CD4-positive, alpha-beta T cell treated with Interferon gamma for 1 hour (primary cell): ENCODE measurements at places on chromosomes 1 and 21.
A peak's percentile ranks its signal among the peaks of the same experiment; 100 is the strongest.

DNA sequence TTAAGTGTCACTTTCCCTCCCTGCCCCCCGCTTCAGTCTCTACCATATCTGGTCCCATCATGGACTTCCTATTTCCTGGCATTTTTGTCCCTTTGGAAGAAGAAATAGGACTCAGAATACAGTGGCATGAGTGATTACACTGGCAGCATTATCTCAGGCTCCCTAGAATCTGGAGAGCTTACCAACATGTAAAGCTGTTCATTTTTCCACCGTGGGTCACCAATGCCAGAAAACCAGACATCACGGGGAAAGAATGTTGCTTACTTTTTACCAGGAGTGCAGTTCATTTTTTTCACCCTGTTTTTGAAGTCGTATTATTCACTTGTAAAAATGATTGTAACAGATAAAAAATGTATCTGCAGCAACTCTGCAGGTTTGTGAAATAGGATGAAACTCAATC, 44.8 kb downstream of the BACH1 start:
- no peak for DNase-seq

DNA sequence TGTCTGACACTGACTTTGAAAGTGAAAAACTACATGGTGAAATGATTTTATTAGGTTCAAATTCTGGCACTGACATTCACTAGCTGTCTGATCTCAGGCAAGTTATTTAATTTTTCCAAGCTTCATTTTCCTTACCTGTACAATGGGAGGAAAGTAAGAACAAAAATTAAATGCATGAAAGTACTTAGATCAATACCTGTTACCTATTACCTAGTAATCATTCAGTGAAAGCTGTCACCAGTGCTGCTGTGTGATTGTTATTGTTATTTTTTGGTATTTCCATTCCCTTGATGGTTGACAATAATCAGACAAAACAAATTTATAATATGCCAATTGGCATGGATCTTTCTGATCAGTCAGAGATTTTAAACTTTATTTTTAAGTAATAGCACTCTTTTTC, 1.6 kb downstream of the C8A start:
- DNase-seq, result no peak

GRCh38 chr1:16205891-16206546, 6.4 kb downstream of the ARHGEF19 start:
- no peak for DNase-seq

DNA sequence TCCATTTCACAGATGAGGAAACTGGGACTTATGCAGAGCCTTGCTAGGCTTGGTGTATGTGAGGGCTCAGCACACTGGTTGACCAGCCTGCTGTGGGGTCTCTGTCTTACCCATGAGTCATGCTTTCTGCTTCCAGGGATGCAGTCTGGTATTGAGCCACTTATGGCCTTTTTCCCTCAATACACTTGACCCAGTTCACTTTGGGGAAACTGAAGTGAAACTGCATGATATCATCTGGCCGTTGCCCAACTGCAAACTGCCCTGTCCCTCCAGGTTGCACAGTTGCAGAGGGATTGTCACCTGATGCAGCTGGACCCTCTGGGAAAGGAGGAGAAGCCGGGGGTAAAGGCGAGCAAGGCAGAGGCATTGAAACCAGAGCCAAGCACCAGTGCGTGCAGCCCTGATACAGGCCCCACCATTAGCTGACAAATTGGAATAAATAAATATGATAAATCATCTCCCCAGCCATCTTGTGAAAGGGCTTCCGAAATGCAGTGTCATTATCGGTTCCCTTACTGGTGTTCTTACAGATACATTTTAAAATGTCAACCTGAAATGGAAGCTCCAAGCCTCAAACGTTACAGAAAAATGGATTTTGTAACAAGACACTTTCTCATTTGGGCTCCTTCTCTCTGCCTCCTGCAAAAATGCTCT, 39.3 kb upstream of the DUSP10 start:
- peak; percentile 36 for DNase-seq

GRCh38 chr1:147726168-147726567, 34.2 kb downstream of the GJA5 start:
- DNase-seq, result no peak

- no peak for DNase-seq
These were observed 27.1 kb upstream of the CNIH3 start for GRCh38 chr1:224589006-224589405.

DNA sequence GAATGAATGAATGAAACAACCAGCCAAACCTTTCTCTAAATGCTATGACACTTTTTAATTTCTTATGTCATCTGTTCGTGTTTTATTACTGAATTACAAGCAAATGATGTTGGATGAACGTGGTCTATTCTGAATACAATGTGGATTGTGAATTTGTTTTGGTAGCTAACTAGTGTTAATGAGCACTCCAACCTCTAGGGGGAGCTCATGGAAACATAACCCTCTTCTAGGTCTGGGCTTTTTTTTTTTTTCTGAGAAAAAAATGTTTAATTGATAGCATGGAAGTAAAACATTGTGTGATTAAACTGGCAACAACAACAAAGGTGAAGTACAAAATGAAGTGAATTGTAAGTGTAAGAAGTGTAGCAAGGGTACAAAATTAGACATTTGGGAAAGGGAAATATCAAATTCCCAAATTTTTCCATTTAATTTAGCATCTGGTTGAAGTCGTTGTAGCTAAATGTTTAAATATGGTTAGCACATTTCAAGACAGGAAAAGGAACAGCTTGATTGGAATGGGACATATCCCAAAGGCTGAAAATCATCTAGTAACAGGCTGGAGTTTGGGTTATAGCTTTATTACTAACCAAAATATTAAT, 42.6 kb upstream of the PTGS2 start:
- DNase-seq, result no peak

DNA sequence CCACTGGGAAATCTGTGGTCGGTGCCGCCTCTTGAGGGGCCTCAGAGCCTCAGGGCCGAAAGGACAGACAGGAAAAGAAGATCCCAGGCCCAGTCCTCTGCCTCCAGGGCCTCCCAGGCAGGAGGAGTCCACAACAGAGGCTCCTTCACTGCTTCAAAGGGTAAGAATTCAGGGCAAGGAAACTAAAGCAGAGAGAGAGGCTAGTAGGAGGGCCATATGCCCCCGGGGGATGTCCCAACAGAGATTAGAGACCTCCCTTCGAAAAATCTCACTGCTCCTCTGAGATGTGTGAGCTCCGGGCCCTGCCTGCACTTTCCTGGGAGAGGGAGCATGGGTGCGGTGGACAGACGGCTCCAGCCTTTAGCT, 465.9 kb downstream of the NPHP4 start:
- no peak for DNase-seq

- no peak for DNase-seq
These were observed 119.6 kb downstream of the UBE2U start for GRCh38 chr1:64323054-64323453.

DNA sequence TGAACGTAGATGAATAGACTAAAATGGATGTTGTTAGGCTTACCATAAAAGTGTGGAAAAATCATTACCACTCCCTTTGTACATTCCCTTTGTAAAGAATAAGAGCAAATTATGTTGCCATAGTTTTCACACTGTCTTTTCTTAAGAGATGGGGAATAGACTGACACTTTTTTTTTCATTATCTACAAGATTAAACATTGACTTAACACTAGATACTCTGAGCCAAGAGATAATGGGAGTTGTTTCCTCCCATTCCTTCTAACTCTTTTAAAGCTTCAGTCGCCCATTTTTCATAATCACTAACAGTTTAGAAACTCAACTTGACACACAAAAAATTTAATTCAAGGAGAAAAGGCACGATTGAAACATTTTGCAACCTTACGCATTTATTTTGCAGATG, 10.1 kb downstream of the AIDA start:
- no peak for DNase-seq

DNA sequence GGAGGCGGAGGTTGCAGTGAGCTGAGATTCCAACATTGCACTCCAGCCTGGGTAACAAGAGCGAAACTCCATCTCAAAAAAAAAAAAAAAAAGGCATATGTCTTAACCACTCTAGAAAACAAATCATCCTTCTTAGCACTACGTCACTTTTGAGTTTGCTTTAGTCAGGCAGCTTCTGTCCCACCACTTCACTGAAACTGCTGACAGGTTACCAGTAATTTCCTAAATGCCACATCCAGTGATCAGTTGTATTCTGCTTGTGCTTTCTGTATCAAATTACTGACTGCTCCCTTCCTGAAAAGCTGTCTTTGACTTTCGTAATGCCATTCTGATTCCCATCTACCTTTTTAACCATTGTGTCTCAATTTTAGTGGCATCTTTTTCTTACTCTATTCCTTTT, 21.7 kb downstream of the RCOR3 start:
- DNase-seq, result no peak
